ENCODE measurements at places on chromosomes 12 and 14.
A peak's percentile ranks its signal among the peaks of the same experiment; 100 is the strongest.

GRCh38 chr12:68841717-68842116 is 33.7 kb downstream of the MDM2 start:
- DNase-seq = no peak

- peak; percentile 15 for DNase-seq
These were observed 31.7 kb downstream of the TDG start for GRCh38 chr12:103997286-103997900.

- no peak for DNase-seq
These were observed 187.6 kb downstream of the RMST start for GRCh38 chr12:97650242-97650641.

DNA sequence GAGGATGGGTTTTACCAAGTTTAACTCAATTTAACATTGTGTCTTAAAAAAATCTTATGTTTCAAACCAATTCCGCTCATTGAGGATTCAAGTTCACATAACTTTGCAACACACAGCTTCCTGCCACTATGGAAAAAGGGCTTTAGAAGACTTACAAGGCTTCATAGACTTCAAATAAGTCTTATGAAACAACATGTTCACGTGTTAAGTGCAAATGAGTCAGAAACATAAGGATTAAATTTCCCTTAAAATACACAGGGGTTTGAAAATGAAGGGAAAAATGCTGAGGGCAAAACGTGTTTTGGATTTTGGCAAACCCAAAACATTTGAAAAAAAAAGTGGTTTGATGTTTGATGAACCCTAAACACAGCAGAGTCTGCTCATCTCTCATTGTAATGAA is 364.8 kb downstream of the BMP4 start:
- no peak for DNase-seq

DNA sequence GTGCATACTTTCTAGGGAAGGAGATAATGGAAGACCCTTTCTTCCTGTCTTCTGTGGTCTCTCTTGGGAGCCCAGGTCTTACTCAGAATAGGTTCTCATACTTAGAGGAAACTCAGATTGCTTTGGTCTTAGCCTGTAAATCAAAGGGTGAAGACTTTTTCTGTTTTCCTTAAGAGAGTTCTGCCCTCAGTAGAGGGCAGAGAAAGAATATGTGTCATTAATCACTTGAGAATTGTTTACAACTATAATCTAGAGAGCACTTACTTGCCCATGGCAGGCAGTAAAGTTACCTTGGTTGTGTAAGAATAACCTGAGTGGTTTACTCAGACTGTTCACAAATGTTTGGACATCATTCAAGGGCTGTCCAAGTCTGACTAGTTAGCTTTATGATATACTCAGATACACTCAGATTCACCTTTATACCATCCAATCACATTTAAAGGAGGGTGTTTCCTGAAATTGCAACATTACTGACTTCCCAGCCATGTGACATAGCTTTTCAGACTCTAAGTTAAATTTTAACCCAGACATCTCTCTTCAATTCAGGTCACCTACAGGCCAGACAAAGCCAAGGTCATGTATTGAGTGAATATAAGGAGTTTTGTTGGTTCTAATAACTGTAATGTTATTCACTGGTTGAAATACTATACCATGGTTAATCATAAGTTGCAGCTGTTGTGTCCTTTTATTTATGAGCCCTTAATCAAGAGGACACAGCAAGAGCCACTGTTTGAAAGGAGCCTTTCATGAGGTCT is 372.2 kb downstream of the RAD51B start:
- DNase-seq = peak; percentile 16

- no peak for DNase-seq
These were observed 49.5 kb upstream of the MDM1 start for GRCh38 chr12:68381476-68382219.

DNA sequence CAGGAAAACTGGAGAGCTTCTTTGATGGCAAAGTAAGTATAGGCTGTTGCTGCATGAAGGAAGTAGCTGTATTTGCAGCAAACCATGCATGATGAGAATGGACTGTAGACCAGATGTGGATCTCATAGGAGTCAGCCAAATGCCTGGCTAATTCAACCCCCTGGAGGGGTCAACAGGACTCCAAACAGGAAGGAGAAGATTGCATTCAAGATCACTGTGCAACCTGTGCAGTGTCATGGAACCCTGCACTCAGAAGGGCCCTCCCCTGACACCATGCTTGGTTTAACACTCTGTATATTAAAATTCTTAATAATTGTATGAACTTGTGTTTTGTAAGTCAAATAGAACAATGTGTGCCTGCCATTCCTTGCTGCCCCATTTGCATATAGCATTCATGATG is 225.1 kb upstream of the FSCB start:
- no peak for DNase-seq

- DNase-seq = peak; percentile 20
These were observed 554 bp downstream of the SPPL3 start for GRCh38 chr12:120903412-120904196.

GRCh38 chr14:20587489-20588154 is at the start of gene RNASE11:
Gene RNASE11 (minus strand): TSS chr14:20588001.
- no peak for DNase-seq

DNA sequence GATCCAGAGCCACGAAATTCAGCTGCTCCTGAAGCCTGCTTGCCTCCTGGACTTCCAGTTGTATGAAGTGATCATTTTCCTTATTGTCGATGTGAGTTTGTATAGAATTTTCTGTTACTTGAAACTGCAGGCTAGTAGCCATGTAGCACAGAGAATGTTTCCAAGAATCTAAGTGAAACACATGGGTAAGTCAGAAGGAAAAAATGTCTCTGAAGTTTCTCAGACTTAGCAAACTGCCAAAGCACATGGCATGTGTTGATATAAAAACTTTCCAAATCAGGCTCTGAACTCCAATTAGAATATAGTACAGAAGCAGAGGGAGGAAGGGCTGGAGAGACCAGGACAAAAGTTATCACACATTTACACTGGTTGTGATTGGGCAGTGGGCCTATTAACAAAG is 9.8 kb upstream of the PCNX1 start:
- no peak for DNase-seq

GRCh38 chr12:25940886-25941285 is 17.6 kb upstream of the RASSF8 start:
- DNase-seq = no peak

DNA sequence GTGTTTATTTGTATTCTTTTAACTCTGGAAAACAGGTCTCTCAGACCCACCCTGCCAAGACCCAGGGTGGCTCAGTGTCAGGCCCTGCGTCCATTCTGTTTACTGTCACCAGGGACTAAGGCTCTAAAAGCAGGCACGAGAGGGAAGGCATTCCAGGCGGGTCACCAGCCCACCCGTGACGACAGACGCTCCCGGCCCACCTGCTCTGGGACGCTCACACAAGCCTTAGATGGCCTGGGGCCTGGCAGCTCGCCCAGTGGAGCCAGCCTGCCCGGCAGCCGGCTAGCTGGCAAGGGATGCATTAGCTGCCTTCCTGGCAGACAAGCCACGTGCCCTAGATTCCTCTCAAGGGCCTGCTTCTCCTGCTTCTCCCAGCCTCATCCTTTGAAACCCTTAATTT is 9.2 kb upstream of the NUAK1 start:
- DNase-seq = no peak

- DNase-seq = peak; percentile 85
These were observed 59.4 kb downstream of the DDX51 start for GRCh38 chr12:132084621-132085290.

DNA sequence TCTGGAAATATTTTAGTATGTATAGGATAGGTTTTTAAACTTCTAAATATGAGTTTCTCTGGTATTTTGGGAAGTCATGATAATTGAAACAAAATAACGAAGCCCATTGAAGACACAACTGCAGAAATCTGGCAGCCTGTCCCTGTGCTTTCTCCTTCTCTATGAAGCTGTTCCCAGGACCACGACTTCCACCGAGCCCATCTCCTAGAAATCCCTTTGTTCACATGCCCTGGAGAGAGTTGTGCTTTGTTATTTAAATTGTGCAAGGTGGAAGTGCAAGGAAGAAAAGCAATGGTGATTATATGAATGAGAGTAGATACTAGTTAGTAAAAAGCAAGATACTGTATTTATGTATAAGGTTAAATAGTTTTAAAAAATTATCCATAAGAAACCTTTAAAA is 32.2 kb downstream of the STK38L start:
- DNase-seq = no peak
